ENCODE measurements at places on chromosomes 2 and 18. TPM values are rescaled to one million over a fixed set of nuclear protein-coding genes. Genes with fewer than 3 reads are reported as not detected.

CHRNG gene
- not detected for total RNA-seq

- no peak for DNase-seq
Measured at GRCh38 chr2:197821550-197822289, 17.3 kb downstream of the PLCL1 start.

DNA sequence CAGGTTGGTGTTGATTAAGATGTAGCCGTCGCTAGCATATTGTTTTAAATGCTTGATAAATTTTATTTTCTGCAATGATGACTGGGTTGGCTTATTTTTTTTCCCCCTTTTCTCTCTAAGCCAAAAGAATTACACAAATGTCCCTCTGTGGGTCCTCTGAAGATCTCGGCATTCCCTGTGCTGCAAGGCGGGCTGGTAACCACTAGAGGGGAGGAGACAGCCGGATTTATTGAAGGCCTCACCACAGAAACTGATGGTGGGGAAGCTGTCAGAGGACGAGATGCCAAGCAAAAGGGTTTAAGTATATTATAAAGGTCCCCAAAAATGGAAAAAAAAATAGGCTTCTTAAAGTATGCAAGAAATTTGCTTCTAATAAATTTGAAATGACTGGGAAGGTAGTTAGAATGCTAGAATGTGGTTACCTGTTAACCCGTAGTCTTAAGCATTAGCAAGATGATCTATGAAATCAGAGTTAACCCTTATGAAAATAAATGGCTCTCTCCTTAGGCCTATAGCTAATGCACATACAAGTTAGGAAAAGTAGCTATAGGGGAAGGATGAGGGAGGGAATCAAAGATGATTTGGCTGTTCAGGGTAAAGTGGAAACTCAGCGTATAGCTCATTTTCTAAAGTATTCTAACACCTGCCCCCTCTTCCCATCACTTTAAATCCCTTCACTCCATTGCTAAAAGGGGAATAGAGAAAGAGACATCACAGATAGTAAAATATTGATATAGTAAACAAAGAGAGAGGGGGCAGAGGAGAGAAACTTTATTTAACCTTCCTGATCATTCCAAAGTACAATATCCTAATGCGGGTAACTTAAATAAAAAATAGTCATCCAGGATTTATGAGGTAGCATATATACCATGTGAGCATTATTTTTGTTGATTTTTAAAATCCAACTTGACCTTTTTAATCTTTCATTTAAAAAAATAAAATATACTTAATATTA is 894.5 kb upstream of the POU3F3 start:
- no peak for DNase-seq

GULP1 gene
- total RNA-seq = 31.5 TPM

Data from omental fat pad (tissue), 4 donors.